HS-27A (cell line): ENCODE measurements at places on chromosomes 12 and 14.

- no peak for DNase-seq
These were observed 63.8 kb upstream of the FZD10 start for GRCh38 chr12:130098301-130099005.

- DNase-seq: no peak
These were observed 206.5 kb downstream of the SLC41A2 start for GRCh38 chr12:104751594-104751993.

- no peak for DNase-seq
These were observed 293.2 kb downstream of the FOXN3 start for GRCh38 chr14:89123851-89124250.

- DNase-seq: no peak
These were observed 429.1 kb downstream of the RAD51B start for GRCh38 chr14:68248481-68249255.

- no peak for DNase-seq
These were observed 138.7 kb downstream of the TTC7B start for GRCh38 chr14:90677484-90678050.

- DNase-seq: no peak
These were observed 647 bp downstream of the OR6C70 start for GRCh38 chr12:55469291-55469690.

DNA sequence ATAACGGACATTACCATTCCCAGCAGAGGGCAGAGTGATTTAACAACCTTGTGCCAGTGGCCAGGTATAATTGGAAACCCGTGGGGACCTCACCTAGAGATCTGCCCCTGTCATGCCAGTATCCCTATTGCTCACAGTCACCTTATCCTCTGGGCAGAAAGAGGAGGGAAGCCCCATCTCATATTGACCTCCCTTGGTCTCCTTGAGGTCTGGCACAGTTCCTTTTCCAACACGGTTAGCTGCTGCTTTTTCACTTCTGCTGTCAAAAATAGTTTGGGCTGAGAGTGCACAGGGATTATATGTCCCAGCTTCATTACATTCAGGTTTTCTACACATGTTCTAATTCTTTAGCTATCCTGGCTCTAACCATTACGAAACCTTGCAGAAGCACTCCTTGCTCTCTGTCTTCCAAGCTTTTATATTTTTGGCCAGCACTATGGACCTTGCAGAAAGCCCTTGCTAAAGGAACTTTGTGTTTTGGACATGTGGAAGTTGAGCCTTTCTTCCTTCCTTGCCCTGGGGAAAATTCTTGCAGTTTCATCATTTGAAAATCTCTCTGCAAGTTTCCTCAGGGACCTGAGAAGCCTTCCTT lies 111.7 kb upstream of the MIS18BP1 start:
- no peak for DNase-seq

GRCh38 chr12:75480469-75480949 lies at the start of gene GLIPR1:
Gene GLIPR1, plus strand, starts transcription at chr12:75480755. Its CDS starts 126 bp downstream, at chr12:75480881.
- DNase-seq: peak; percentile 87

DNA sequence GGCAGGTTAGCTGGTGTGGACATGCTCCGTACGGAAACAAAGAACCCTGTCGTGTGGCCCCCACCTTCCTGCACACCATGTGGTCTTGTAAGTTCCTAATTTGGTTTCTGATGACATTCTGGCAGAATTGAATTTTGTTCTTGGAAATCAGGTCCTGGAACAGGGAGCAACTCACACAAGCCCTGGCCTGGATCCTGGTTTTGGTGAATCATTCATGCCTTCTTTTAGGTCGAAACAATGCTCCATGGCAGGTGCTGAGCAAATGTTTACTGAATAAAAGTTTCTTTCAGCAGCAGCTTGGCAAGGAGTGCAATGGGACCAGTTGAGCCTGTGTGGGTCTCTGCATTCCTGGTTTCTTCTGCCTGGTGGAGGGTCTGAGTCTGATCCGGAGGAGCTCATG lies 978.4 kb downstream of the BCL11B start:
- DNase-seq: no peak

GRCh38 chr12:24073170-24073810 lies 123.8 kb upstream of the SOX5 start:
- no peak for DNase-seq

DNA sequence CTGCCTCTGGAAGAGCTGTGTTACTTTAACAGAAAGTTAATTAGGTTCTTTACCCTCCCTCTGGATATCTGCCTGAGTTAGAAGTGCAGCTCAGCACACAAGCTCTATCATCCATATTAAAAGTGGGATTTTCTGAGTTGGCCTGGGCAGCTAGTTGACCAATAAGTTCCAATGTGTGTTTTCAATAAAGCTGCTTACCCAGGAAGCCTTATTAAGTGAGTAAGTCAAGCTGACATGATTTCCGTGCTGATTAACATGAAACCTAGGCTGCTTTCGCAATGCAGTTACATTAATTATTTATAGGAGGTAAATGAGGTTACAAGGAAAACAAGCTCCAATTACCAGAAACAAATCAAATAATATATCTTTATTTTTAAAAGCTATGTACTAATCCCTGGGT lies 4.8 kb downstream of the NEUROD4 start:
- DNase-seq: no peak
